Renal pelvis (tissue), 12 donors: ENCODE measurements at places on chromosomes 13 and 19. TPM values are rescaled to one million over a fixed set of nuclear protein-coding genes. Genes with fewer than 3 reads are reported as not detected.

GRCh38 chr13:34758628-34759027 is 183.4 kb upstream of the NBEA start:
- no peak for DNase-seq

GRCh38 chr19:10891405-10892086 is 20.2 kb downstream of the CARM1 start:
- DNase-seq = peak; percentile 80

Gene ZNF486
- polyA plus RNA-seq = 19.7 TPM

Gene ZNF534
- 0.43 TPM for polyA plus RNA-seq

Gene ATP8B3
- 0.58 TPM for polyA plus RNA-seq

- peak; percentile 10 for DNase-seq
These were observed 72.6 kb downstream of the CDK8 start for GRCh38 chr13:26326562-26326961.

Gene B3GNT3
- 8.7 TPM for polyA plus RNA-seq

GRCh38 chr19:4043401-4043800 is 23.3 kb downstream of the ZBTB7A start:
- no peak for DNase-seq

Gene SYNGR4
- polyA plus RNA-seq = 0.88 TPM

DNA sequence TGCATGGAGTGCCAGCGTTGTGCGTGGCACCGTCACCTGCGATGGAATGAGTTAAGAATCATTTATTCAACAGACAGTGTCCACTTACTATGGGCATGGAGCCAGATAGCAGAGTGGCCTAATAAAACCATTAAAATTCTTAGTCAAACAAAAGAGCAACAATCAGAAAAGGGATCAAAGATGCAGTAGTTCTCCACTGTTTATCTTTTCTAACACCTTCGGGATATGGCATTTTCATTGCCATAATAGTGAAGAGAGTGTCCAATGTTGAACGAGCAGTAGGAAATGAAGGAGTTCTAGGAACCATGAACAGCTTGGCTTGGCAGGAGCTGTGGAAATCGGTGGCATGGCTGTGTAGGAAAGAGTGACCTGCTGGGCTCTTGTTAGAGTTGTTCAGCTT is 2.0 kb downstream of the TNFSF11 start:
- no peak for DNase-seq

Gene ZSCAN5A
- polyA plus RNA-seq = 21.6 TPM

Gene BCL3
- 9.8 TPM for polyA plus RNA-seq

DNA sequence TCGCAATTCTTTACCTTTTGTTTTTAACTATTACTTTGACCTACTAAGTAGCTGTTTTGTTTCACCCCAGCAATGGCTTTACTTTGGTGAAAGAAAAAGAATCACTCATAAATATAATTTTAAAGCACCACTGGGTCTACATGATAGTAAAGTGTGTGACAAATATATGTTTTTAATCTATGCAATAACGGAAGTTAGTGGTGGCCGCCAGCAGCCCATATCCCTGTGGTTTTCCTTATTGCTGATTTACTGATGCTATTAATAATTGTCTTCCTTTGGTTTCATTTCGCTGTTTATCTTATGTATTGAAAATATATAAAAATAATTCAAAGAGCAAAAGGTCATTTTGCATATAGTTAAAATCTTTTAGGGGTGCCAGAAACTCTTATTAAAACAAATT is 491.3 kb downstream of the DIAPH3 start:
- DNase-seq = no peak

DNA sequence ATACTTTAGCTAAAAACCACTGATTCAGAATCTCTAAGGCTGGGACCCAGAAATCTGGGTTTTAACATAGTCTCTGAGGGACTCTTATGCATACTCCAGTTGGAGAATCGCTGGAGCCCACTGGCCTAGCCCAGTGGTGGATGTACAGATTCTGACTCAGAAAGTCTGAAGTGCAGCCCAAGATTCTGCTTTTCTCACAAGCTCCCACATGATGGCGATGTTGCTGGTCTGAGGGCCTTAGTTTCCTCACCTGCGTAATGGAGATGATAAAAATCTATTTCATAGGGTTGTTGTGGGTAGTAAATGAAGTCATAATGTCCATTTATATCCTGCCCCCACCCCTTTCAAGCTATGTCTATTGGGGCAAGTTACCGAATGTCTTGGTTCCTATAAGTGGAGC is 7.7 kb upstream of the CDADC1 start:
- DNase-seq = no peak

GRCh38 chr13:28239374-28239773 is 101.0 kb downstream of the PAN3 start:
- no peak for DNase-seq

- no peak for DNase-seq
These were observed 323.3 kb downstream of the NALCN start for GRCh38 chr13:101092985-101093384.

- DNase-seq = peak; percentile 4
These were observed 1709.2 kb upstream of the PCDH20 start for GRCh38 chr13:63124863-63125262.

Gene KLK8
- polyA plus RNA-seq = 1.8 TPM

Gene MYBPC2
- polyA plus RNA-seq = 0.53 TPM

DNA sequence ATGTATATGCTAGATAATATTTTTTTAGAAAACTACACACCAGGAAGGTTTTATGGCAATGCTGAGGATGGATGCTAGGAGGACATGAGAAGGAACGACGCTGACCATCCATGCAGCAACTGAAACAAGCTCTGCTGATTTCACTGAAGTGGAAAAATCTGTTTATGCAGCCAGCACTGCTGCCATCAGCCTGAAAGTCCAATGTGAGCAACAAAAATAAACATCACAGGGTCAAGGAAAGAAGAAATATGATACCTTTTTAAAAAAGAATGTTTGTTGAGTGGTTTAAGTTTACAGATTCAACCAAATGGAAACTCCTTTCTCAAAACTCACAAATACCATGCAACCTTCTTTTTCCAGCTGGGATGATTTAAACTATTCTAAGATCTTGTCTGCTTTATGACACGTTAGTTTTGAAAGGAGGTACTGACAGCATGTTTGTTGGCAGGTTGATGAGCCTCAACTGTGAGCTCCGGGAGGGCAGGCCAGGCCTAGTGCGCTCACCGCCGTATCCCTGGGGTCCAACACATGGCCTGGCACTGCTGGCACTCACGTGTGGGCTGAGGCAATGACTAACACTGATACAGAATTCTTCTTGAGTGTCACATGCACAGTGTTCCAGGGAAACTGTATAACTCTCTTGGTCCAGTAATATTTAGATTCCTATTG is 46.8 kb downstream of the LATS2 start:
- DNase-seq = peak; percentile 69

- no peak for DNase-seq
These were observed 121.9 kb downstream of the DLEU7 start for GRCh38 chr13:50721672-50721992.

DNA sequence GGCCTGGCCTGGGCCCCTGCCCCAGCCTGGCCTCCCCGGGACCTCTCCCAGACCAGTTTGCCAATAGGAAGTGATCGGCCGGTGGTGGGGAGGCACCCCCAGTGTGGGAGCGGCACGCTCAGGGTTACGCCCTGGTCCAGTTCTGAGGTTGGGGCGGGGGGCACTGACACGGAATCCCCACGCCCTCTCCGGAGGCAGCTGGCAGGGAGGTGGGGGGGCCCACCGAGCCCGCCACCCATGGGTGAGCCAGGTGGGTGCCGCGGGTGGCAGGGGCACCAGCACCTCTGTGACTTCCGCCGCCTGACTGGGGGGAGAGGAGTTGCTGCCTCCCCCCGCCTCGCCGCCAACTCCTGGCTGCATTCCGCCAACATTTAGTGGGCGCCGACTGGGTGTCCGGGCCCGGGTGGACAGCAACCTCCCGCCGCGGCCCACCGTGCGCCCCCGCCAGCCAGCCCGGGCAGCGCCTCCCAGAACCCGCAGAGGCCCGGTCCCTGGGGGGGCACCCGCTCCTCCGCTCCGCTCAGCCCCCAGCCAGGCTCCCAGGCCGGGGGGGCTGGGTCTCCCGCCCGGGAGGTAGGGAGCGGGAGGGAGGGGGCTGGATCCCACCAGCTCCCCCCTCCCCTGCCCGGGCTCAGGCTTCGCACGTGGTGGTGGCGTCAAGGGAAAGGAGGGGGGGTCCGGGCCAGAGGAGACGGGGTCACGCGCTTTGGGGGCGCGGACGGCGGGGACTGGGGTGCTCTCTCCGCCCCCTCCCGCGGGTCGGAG is 2.0 kb downstream of the ZBTB7A start:
- no peak for DNase-seq

GRCh38 chr13:93466502-93467036 is 240.0 kb downstream of the GPC6 start:
- no peak for DNase-seq
